ENCODE measurements at places on chromosomes 1 and 21.

- DNase-seq: no peak
Observed at GRCh38 chr1:193303849-193304248, 117.4 kb upstream of the B3GALT2 start.

DNA sequence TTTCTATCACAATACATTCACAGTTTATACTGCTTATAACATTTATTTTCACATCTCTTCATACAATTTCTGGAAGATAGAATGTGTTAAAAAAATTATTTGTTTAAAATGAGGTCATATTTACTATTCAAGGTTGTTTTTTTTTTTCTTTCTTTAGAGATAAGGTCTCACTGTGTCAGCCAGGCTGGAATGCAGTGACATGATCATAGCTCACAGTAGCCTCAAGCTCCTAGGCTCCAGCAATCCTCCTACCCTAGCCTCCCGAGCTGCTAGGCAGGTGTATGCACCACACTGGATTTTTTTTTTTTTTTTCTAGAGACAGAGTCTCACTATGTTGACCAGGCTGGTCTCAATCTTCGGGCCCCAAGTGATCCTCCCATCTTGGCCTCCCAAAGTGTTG lies 19.0 kb upstream of the RNF11 start:
- no peak for DNase-seq

DNA sequence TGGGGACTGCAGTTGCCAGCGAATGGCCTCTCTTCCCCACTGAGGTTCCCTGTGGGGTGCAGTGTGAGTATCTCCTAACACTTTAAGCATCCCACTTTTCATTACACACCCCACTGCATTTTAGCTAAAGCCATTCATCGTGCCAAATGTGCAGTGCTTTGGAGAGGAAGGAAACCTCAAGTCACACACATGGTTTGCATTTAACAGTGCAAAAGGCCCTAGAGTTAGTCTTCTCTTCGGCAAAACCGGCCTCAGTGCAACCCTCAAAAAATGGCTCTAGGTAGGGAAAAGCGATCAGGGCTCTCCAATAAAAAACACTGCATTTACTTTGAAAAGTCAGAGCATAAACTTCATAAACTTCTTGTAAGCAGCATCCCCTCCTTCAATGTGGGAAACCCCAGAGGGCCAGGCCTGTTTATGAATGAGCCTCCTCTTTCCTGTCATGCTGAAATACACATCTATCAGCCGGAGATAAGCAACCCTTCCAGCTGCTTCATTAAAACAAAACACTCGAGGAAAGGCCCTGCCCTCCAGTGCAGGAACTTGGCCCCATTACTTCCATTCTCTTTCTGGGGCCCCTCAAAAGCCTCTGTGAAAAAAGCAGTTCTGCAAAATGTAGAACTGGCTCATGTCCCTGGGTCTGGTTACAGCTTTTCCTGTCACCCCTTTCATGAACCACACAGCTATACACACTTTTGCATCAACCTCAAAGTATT lies 184.0 kb downstream of the CDC7 start:
- DNase-seq: no peak

GRCh38 chr1:208163539-208163938 lies 80.6 kb downstream of the PLXNA2 start:
- no peak for DNase-seq

All from stimulated activated CD8-positive, alpha-beta memory T cell treated with anti-CD3 and anti-CD28 coated beads, Interleukin-2, amount 100 ng/mL, for 1 hour (primary cell).